ENCODE measurements at places on chromosomes 4 and X.

DNA sequence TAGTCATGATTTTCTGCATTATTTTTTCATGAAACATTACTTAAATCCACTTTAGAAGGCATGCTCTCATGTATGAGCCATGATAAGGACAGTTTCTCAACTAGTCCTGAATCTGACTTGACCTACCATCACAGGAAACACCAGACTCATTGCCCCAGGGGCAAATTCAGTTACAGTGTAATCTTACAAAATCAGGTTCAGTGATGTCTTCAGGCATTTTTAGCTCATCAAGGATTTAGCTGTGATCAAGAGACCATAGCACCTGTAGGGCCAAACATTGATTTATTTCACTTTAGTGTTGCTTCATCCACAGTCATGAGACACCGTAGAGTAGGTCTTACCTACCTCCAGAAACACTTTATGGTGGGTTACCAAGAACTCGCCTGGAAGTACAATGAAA lies 3.1 kb upstream of the TASL start:
- DNase-seq: no peak

GRCh38 chr4:158840131-158840530 lies 71.3 kb downstream of the FNIP2 start:
- no peak for DNase-seq

DNA sequence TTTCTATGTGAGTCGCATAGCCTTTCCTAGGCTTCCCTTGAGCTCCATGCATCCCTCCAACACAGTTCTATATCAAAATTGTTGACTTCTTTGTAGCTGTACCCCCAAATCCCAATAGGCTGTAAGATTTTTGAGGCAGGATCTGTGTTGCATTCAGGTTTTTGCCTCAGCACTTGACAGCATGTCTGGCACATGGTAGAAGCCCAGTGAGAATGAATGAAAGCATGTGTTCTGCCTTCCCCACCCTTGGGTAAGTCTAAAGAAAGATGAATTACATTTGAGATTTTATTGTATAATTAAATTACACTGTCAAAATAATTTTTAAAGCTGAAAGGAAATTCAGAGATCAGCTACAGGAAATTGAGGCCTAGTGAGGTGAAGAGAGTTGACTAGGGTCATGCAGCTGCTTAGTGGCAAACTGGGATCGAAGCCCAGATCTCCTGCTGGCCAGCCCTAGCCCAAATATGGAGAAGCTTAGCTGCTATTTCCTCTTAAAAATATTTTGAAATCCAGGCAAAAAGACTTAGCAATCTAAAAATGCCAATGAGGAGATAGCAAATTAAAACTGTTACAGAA lies 122.5 kb downstream of the SPATA18 start:
- no peak for DNase-seq

- DNase-seq: no peak
Observed at GRCh38 chr4:159483782-159484741, 381.2 kb downstream of the RAPGEF2 start.

GRCh38 chr4:55729351-55730279 lies 90.0 kb upstream of the EXOC1L start:
- no peak for DNase-seq

DNA sequence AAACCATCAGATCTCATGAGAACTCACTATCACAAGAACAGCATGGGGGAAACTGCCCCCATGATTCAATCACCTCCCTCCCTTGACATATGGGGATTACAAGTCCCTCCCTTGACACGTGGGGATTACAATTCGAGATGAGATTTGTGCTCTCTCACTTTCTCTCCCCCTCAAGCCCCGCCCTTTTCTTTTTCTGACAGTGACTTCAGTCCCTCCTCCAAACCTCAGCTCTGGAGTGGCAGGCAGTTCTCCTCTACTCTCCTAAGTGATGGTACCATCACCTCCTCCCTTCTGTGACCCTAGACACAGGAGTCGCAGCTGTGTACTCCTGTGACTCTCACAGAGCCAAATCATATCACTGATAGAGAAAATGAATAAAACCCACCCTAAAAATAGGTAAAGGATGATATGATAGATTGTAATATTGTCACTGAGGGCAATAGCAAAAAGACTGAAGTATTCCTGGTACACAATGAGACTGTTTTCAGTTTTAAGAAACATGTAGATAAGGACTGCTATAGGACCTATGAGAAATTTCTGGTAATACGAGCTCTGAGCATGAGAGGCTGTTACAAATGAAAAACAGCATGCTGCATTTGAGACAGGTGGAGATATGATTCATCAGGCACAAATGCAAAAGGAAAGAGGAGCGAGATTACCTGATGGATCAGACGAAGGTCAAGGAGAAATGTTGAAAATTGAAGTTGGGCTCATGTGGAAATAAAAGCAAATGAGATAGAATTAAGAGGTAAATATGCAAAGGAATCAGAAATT lies 101.2 kb upstream of the CBLL2 start:
- no peak for DNase-seq

DNA sequence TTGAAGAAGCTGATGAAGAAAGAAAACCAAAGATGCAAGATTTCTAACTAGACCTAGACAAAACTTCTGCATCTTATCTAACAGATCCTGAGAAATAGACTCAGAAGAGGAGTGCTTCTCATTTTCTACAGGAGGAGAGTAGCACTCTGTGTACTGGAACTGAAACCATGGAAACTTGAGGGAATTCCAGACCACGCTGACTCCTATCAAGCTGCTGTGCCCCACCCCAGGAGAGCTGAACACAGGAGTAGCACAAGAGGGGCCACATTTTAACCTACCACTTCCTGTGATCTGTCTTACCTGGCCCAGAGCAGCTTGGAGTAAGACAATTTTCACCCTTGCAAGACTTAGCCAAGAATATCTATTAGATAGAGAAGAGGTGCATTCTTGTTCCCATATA lies 248.9 kb downstream of the SCFD2 start:
- no peak for DNase-seq

GRCh38 chr4:86160426-86160825 lies 199.4 kb downstream of the MAPK10 start:
- DNase-seq: no peak

DNA sequence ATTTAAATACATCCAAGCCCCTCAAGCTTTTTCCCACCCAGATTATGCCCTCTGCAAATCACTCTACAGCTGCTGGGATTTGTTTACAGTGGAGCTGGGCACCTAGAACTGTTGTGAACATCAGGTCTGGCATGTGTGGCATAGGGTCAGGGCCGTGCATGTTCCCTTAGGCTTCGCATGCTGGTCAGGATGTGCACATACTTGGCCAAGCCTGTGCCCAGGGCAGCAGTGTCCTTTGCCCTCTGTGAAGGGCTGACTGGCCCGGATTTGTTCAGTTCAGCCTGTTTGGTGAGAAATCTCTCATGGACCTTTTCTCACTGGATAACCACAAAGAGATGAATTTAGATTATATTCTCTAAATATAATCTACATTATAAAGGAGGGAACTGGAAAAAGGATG lies 471.9 kb downstream of the TRIML1 start:
- no peak for DNase-seq

- no peak for DNase-seq
Observed at GRCh38 chr4:28686618-28687017, 1826.0 kb downstream of the STIM2 start.

- no peak for DNase-seq
Observed at GRCh38 chr4:151992332-151993154, 231.7 kb upstream of the GATB start.

- no peak for DNase-seq
Observed at GRCh38 chrX:1554469-1555210, 17.7 kb upstream of the P2RY8 start.

DNA sequence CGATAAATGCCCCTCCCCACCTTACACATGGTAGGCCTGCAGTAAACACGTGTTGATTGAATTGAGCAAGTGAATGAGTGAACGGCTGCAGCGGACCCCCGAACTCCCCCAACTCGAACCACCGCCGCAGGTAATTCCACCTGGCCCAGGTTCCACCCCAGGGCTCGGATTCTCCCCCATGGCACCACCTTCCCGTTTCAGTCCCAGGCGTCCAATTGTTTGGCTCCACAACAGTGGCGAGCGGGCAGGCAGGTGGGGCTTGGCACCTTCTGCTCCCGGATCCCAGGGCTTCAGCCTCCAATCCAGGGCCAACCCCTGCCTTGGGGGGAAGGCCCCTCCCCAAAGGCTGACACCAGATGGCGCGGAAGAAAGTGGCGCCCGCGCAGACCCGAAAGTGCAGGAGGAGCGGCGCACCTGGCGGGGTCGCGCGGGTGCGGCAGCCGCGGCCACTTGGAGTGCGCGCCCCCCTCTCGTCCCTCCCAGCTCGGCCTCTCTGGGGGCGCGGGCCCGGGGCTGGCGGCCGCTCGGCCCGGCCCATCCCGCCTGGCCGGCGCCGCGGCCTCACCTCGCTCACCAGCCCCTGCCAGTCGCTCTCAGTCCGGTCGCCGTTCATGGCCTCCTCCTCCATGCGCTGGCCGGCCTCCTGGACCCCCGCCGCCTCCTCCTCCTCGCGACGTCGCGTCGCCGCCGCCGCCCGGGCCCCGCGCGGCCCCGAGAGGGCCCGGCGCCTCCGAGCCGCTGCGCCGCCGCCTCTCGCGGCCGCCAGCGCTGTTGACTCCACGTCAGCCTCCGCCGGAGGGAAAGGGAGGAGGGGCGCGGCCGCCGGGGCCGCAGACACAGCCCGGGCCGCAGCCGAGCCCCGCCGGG lies at the start of gene CCDC149:
CCDC149 (minus strand) TSS at position 791 of the 867 bp plus-strand sequence; CDS start at position 613, 178 bp downstream.
- DNase-seq: no peak

DNA sequence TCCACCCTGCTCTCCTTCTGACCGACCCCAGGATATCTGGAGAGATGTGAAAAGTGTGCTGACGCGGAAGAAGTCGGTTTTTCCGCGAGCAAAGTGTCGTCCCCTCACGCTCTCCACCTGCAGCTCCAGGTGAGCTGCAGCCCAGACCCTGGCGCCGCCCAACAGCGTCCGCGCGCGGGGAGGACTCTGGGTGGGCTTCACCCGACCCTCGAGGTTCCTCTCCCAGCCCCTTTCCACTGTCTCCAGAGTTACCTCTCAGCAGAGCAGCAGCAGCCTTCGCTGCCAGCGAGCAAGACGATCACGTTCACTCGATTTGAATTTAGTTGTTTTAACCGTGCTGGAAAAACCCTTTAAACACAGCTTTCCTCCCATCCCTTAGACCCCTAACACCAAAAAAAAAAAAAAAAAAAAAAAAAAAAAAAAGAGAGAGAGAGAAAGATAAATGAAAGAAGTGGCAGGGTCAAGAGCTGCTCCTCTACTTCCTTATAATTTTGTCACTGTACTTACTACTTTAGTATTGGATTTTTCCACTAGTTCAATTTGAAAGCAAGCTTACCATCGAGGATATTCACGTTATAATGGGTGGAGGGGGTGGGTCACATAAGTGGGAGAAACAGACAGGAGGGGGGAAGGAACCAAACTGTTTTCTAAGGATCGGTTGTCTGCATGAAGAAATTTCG lies 758 bp upstream of the NR3C2 start:
- DNase-seq: no peak

DNA sequence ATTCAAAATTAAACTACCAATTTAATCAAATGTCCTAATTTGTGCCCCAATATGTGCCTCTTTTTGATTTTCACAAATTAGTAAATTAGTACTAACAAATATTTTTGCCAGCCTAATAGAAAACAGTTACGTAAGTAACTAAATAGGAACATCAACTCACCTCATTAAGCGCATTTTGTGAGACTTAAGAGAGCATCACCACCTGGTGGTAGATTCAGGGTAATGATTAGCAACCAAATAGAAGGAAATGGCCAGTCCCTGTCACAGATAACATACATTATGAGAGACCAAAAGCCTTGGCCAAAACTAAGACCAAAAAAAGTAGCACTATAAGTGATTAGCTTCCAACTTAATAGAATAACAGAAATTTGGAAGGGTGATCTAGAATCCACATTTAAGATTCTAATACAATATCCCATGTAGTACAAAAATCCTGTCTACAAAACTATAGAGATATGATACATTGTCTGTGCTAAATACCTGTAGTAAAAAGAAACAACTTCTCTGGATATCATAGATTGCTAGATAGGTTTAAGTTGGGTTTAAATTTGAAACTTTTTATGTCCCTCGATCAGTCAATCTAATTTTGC lies 46.7 kb downstream of the C4orf46 start:
- no peak for DNase-seq

DNA sequence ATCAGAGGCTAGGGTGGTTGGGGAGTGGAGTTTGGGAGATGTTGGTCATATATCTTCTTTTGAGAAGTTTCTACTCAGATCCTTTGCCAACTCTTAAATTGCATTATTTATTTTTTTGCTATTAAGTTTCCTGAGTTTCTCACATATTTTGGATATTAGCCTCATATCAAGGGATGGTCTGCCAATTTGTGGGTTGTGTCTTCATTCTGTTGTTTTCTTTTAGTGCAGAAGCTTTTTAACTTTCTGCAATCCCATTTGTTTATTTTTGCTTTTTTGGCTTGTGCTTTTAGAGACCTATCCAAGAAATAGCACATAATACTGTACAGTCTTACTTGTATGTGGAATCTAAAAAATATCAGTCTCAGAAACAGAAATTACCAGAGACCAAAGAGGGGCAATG lies 509.2 kb upstream of the HS3ST1 start:
- DNase-seq: no peak

- no peak for DNase-seq
Observed at GRCh38 chrX:13863324-13863723, 46.4 kb upstream of the GPM6B start.

GRCh38 chr4:109999585-109999912 lies 86.9 kb downstream of the EGF start:
- DNase-seq: no peak

DNA sequence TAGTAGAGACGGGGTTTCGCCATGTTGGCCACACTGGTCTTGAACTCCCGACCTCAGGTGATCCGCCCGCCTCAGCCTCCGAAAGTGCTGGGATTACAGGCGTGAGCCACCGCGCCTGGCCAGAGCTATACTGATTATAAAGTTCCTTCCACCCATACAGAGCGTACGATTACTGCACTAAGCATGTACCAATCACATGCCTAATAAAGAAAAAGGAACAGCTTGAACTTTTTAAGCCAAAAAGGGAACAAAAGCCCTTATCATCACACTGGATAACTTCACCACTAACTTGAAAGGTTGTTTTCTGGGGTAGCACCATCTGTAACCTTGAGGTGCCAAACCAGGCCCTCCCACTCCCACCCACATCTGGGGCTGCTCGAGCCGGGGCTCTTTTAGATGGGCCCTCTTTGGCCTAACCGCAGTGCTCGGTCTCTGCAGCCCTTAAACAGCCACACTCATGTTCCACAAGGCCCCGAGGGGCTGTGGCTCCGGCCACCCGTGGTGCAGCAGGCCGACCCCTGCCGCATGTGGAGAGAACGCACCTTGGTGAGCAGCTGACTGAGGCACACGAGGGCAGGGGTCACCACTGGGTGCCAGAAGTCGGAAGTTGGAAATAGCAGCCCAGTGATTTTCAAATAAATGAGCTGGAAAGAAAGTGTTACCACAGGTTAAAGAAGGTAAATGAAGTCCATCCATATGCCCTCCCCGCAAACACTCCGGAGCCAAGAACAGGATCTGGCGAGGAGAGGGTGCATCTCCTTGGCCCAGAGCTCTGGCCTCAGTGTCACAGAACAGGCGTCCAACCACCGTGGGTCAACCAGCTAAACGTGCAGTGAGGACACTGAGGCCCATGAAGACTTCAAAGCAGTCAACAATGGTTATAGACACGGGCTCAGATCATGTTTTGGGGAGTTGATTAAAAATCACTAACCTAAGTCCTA lies 18.4 kb downstream of the NOP14 start:
- DNase-seq: no peak

- no peak for DNase-seq
Observed at GRCh38 chrX:861340-861890, 230.8 kb downstream of the SHOX start.

All from activated CD4-positive, alpha-beta T cell treated with anti-CD3 and anti-CD28 coated beads for 24 hours (primary cell).